H54 (cell line): ENCODE measurements at places on chromosomes 13 and 19.

DNA sequence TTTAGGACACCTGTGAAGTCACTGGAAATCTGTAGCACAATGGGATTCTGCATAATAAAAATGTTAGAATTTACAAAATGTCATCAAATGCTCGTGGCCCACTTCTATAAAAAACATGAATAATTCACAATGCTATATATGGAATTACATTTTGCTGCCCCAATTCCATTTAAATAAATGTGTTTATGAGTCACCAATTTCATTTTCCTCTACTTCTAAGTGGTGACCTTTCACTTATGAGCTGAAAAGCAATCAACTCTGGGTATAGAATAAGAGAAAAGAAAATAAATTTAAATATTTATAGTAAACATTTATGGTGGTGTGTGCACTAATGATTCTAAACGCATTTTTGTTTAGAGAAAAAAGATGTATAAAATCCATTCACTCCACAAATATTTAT, 516.7 kb upstream of the MIR17HG start:
- DNase-seq: no peak

- DNase-seq: no peak
Measured at GRCh38 chr13:31556376-31556775, 182.9 kb upstream of the RXFP2 start.

DNA sequence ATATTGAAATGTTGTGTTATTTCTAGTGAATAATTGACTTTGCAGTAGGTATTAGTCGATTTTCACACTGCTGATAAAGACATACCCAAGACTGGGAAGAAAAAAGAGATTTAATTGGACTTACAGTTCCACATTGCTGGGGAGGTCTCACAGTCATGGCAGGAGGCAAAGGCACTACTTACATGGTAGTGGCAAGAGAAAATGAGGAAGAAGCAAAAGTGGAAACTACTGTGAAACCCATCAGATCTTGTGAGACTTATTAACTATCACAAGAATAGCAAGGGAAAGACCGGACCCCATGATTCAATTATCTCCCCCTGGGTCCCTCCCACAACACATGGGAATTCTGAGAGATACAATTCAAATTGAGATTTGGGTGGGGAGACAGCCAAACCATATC, 9.9 kb upstream of the C5AR2 start:
- DNase-seq: no peak

- no peak for DNase-seq
Measured at GRCh38 chr13:58767566-58767965, 1136.0 kb downstream of the PCDH17 start.

- no peak for DNase-seq
Measured at GRCh38 chr13:113930671-113931637, 42.9 kb downstream of the C13orf46 start.

- no peak for DNase-seq
Measured at GRCh38 chr19:8738377-8738776, 16.9 kb downstream of the OR2Z1 start.

DNA sequence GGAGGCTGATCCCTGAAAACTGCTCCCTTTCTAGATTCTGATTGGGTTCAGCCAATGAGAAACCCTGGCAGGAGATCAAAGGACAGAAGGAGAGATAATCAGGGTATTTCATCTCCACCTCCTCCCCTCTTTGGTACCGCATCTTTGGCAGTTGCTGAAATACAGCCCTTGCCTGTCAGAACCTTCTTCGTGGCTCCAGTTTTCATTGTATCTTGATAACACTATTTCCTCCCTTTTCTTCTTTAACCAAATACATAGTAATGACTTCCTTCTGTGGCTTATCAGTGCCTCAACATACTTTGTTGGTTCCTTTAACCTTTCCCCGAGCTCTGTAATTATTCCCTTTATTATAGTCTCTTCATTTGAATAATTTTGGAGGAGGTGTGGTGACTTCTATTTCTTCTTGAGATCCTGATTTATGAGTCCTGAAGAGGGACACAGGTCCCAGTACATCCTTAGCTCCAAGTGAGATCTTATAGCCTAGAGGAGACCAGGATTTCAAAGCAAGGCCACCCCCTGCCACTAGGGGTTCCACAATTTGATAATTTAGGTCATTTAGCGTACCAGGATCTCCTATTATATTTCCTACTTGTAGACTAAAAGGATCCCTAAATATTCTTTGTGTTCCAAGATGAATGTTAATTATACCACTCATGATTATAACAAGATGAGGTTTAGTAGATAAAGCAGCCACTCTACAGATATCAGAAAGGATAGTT, 98.0 kb downstream of the EDNRB start:
- no peak for DNase-seq

GRCh38 chr19:15562861-15563260, 52.2 kb upstream of the CYP4F8 start:
- DNase-seq: no peak

- DNase-seq: no peak
Measured at GRCh38 chr13:112696001-112696868, 6.4 kb downstream of the ATP11A start.
